ENCODE measurements at places on chromosomes 16 and 17.

- DNase-seq: peak; percentile 84
These were observed 24.2 kb downstream of the B9D1 start for GRCh38 chr17:19338031-19338990.

DNA sequence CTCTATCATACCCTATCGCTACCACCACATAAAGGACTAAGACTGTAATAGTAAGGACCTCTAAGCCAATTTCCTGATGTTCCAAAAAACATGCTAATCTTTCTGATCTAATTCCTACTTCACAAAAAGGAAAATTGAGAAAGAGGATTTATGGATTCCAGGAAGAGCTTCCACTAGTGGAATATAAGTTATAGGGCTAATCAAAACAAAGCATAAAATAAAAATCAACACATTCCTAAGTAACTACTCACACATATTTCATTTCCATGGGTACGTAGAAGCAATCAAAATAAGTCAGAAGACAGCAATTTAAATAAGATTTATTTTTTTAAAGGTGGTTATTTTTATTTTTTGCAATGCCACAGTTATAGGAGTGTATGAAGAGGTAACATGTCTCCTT, 12.4 kb downstream of the CCDC43 start:
- DNase-seq: no peak

DNA sequence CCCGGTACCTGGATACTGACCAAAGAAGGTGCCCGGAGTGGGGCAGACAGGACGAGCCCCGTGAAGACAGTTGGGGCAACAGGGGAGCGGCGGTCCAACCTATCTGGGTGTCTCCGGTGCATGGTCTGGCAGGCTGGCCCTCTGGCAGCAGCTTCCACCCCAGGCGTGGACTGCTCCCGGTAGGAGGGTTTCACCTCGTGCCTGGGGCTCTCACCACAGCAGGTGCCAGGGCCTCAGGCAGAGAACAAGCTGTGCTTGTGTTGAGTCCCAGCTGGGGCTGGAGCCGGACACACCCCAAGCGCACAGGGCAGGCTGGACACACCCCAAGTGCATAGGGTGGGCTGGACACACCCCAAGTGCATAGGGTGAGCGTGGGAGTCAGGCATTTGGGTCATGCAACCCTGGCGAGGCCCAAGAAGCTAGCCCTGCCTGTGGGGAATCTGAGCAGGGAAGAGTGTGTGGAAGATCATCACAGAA, 1.5 kb upstream of the FBXL16 start:
- DNase-seq: no peak

- no peak for DNase-seq
These were observed 12.0 kb downstream of the ARL4D start for GRCh38 chr17:43410557-43411368.

DNA sequence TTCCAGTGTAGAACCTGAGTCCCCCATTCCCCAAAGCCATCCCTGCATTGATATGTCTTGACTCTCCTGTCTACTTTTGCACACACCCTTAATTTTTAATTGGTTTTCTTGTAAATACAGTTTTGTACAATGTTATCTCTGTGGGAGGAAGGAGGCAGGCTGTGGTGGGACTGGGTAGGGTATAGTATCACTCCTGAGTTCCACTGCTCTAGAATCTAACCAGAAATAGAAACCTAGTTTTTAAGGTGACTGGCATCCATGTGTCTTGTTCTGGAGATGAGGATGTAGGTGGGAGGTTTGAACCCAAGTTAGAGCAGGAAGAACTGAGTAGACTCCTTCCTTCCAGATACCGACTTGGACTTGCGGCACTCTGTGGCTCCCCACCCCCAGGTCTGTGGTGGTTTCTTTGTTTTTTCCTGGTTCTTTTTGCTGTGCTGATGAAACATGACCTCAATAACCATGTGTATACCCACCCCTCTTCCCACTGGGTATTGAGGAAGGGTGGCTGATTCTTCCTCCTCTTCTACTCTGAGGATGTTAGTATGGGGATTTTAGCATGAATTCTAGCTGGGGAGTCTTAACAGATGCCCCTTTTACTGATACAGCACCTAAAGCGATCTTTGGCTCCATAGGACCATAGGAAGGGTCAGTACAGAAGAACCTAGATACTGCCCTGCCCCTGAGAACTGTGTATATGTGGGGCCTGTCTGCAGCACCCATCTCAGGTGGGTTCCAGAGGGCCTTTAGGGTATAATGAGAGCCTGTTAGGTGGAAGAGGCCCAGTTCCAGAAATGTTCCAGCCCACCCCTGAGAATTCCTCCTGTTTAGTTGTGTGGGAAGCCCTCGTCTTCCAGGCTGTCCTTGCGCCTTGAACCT, 48.7 kb downstream of the SF3B3 start:
- no peak for DNase-seq

GRCh38 chr16:24493821-24494220, 45.5 kb upstream of the RBBP6 start:
- no peak for DNase-seq

DNA sequence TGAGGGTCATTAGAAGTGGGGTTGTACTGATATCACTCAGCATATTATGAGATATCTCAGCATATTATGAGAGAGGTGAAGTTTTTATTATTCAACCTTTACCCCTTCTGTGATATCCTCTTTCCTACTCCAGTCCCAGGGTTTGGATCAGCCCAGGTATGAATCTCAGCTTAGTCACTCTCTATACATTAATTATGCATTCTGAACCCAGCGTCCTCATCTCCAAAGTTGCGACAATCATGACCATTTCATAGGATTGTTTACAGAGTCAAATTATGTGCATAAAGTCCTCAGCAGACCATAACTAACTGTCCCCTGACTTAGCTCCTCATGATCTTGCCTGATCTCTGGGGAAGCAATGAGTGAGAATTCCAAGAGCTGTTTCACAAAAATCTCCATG, 20.5 kb upstream of the BLMH start:
- DNase-seq: no peak

GRCh38 chr17:60720763-60721531, 43.3 kb downstream of the BCAS3 start:
- DNase-seq: no peak

DNA sequence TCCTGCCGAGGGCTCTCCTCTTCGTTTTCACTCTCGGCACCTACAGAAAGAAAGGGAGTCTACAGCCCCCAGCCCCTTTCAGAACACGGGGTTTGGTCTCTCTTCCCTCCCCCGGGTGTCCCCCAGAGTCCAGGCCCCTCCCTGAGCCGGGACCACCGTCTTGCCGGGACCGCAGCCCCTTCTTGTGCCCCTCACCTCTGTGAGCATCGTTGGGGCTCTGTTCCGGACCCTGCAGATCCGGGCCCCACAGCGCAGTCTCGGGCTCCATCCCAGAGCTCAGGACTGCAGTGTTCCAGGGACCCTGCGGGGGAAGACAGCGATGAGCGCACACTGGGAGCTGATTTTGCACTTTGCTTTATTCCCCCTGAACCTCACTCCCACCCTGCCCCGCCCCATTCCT, 2.8 kb downstream of the ZNF629 start:
- no peak for DNase-seq

GRCh38 chr16:181565-182021, 1.3 kb downstream of the HBQ1 start:
- DNase-seq: peak; percentile 93

DNA sequence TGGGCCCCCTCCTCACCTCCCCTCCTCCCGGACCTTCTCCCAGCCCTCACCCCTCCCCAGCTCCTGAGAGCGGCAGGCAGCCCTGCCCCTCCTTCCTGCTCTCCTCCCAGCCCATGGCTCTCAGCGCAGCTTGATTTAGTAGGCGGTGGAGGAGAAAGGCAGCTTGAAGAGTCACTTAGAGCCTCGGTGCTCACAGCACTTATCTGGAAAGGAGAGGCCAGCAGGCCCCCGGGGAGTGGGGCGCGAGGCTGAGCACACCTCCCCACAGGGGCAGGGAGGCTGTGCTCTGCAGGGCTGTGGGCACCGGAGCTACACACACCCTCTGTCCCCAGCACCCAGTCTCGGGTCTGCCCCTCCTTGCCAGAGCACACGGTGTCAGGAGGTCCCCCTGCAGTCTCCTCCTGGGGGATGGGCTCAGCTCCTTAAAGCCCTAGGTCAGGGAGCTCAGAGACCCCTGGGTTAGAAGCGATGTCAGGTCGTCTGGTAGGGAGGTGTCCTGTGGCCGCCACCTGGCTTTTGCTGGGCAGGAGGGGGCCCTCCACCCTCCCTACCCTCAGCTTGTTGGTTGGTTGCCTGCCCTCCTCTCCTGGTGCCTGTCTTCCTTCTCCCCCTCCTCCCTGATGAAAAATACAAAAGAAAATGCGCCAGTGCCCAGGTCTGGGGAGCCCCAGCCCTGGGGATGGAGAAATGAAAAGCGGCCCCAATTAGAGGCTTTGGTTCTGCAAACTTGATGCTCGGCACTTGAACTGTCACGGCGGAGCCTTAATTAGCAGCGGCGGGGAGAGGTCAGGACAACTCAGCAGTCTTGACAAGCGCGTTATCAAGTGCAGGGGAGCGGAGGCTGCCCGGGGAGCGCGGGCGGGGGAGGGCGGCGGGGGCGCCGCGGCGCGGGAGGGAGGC, 151.1 kb upstream of the GSE1 start:
- no peak for DNase-seq

DNA sequence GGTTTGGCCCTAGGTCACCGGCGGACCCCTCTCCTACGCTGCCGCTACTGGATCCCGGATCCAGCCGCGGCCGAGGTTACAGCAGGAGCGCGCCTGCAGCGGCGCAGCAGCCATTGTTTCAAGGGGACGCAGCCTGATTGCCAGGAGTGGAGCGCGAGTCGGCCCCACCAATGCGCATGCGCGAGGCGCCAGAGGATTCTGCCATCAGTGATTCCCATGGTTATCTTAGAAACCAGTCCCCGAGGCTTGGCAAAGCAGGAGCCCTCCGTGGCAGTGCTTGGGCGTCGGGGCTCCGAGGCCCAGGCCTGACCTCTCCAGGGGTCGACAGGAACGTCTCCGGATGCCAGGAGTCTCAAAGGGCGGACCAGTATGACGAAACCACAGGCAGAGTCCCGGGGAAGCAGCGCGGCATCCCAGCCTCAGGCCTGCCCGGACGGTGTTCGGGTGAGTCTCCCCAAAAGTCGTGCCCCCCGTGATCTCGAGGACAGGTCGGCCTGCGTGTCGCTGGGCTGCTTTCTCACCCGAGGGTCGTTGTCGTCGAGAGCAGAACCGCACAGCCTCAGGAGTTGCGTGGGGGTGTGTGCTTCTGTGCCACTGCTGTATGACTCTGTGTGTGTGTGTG, 608.5 kb downstream of the KCNJ18 start:
- DNase-seq: no peak

- no peak for DNase-seq
These were observed 139.0 kb downstream of the HS3ST3A1 start for GRCh38 chr17:13462673-13463124.

DNA sequence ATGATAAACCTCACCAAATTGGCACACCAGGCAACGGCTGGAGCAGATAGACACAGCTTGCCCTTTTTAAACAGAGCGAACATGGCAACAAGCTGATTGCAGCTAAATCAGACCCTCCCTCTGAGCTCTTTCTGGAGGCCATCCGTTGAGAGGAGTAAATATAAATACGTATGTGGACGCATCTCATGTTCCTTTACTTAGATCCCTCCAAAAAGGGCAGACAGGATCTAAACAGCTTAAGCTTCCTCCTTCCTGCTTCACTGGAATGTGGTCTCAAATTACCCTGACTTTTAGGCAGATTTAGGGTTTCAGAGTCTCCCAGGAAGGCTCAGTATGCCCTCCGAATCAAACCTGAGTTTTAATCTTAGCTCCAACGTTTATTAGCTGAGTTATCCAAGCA, 204.7 kb upstream of the GOT2 start:
- DNase-seq: no peak

- no peak for DNase-seq
These were observed 1.1 kb downstream of the ORC6 start for GRCh38 chr16:46690281-46691178.

DNA sequence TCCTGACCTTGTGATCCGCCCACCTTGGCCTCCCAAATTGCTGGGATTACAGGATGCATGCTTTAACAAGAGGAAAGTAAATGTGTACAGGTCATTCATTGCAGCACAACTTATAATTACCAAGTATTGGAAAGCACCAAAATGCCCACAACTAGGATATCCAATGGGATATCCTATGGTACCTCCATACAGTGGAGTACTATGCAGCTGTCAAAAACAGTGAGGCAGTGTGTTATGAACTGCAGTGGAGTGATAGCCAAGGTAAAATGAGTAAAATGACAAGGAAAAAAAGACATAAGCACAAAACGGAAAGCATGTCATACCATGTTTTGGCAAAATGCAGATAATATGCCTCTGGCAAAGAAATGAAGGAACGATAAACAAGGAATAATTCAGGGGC, 87.6 kb downstream of the FOXL1 start:
- no peak for DNase-seq

DNA sequence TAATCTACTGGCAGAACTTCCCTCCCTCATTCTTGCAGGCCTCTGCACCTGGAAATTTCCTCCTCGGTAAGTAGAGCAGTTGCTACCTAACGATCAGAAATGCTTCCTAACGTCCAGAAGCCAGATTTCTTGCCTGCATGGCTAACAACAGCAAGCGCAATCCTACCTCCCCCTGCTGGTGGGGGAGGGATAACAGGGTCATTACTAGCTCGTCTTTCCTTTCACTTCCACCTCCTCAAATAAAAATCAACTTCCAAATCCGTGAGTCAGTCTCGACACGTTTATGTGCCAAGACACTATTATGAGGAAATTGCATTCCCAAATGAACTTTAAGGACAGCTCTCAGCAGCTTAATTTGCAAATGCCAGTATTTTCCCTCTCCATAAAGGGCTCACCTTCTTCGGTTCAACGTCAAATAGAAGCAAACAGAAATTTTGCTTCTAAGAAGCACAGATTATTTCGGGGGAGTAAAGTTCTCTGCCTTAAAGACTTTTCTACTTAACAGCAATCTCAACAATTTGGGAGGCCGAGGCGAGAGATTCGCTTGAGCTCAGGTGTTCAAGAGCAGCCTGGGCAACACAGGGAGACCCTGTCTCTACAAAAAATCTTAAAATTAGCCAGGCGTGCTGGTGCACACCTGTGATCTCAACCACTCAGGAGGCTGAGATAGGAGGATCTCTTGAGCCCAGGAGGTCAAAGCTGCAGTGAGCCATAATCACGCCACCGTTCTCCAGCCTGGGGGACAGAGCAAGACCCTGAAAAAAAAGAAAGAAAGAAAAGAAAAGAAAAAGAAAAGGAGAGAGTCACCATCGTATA, 188.6 kb upstream of the PSMD7 start:
- peak; percentile 58 for DNase-seq

GRCh38 chr16:74297145-74297665, 591 bp downstream of the PSMD7 start:
- DNase-seq: no peak
